Activated CD8-positive, alpha-beta T cell treated with anti-CD3 and anti-CD28 coated beads, Interleukin-2, amount 10 ng/mL, durations not matched to agents 7 days and 5 days (primary cell): ENCODE measurements at places on chromosomes 5 and 9. TPM values are rescaled to one million over a fixed set of nuclear protein-coding genes. Genes with fewer than 3 reads are reported as not detected.

- no peak for DNase-seq
Observed at GRCh38 chr9:126919193-126919592, 4.6 kb downstream of the RALGPS1 start.

- no peak for DNase-seq
Observed at GRCh38 chr9:114709636-114710035, 27.6 kb upstream of the TEX48 start.

DNA sequence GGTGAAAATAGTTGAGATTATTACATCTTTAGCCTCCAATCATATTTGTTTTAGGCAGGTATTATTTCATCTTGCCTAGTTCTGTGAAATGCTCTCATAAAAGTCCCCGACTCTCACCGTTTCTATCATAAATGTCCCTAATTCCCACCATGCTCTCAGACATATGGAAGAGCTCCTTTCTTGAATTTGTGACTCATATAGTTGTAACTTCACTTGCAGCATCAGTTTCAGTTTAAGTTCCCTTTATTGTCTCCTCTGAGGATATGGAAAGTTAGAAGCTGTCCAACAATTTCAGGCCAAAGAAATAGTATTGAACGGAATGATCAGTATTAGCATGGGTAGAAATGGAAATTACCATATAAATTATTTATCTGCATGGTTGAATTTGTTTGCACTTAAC is 187.5 kb upstream of the NR4A3 start:
- DNase-seq: no peak

GRCh38 chr5:167871091-167871490 is 420.4 kb upstream of the WWC1 start:
- no peak for DNase-seq

GRCh38 chr5:1824109-1824821 is 23.1 kb downstream of the NDUFS6 start:
- no peak for DNase-seq

DNA sequence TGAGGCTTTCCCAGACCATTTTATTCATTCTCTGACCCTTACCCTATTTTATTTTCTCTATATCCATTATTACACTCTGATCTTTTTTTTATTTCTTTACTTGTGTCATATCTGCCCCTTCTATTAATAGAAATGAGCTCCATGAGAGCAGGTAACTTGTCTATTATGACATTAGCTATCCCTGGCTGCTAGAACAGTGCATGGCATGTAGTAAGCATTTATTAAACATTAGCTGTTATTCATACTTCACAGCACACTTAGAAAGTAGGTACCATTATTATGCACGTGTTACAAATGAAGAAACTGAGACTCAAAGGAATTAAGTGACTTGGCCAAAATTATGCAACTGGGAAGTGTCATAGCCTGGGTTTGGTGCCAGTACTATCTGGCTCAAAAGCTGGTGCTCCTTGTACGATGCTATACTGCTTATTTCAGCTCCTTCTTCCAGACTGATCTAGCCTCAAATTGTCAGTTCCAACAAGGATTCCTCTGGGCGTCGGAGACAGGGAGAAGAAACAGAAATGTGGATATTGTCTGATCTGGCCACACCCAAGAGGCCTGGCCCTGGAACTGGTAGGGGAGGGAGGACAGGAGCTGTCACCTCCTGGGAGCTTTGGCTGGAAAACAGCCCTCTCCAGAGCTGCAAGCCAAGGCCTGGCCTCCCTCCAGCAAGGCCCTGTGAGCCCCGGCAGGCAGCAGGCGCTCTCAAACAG is 10.8 kb upstream of the NIPAL4 start:
- DNase-seq: no peak

DNA sequence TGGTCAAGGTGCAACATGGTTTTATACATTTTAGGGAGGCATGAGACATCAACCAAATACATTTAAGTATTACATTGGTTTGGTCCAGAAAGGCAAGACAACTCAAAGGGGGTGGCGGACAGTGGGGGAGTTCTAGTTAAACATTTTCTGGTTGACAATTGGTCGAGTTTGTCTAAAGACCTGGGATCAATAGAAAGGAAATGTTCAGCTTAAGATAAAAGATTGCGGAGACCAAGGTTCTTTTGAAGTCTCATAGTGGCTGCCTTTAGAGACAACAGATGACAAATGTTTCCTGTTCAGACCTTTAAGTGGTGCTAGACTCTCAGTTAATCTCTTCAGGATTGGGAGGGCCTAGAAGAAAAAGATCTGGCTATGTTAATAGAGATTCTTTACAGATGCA is 47.7 kb upstream of the TTC39B start:
- DNase-seq: peak; percentile 24

GRCh38 chr9:91371894-91372293 is 10.2 kb upstream of the AUH start:
- DNase-seq: no peak

DNA sequence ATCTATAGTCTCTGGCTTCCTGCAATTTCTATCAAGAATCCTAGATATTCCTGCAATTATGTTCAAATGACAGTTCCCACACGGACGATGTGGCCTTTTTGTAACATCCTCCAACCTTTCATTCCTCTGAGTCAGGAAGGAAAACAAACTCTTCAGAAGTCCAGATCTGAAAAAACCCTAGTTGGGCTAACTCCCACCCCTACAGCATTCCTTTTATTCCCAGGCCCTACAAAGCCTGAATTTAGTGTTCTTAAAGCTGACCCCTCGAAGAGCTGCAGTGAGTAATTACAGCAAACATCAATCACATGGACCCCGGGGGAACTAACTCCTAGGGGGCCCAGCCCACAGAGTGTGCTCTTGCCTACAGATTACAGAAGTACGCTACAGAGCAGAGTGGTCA is 99.7 kb downstream of the SERINC5 start:
- no peak for DNase-seq

GRCh38 chr5:121088341-121088740 is 624.2 kb downstream of the PRR16 start:
- DNase-seq: no peak

DNA sequence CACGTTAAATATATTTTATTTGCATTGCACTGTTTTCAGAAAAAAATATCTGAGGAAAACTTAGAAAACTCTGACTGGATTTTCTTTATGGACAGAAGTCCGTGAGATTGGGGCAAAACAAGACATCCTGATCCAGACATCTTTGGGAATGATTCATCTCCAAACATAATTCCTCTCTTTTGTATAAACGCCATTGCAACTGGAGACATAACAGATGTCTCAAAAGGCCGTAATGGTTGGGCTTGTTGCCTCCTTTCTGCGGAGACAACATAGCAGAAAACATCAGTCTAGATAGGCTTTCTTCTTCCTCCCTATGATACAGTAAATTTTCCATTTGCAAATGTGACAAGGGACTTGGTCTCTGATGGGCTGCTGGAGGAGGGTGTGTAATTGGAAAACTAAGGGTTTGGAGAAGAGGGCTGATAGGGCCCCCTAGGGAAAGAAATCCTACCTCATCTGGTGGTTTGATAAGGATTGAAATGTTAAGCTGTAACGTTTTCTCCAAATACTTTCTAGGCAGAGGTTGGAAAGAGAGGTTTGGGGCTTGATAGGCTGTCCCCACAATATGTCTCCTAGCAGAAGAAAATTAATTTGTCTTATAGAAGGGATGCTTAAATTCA is 631.5 kb upstream of the ST8SIA4 start:
- DNase-seq: no peak

- DNase-seq: no peak
Observed at GRCh38 chr5:180523629-180524466, 29.7 kb downstream of the CNOT6 start.

GRCh38 chr5:41154491-41154890 is 58.8 kb downstream of the C6 start:
- no peak for DNase-seq

DNA sequence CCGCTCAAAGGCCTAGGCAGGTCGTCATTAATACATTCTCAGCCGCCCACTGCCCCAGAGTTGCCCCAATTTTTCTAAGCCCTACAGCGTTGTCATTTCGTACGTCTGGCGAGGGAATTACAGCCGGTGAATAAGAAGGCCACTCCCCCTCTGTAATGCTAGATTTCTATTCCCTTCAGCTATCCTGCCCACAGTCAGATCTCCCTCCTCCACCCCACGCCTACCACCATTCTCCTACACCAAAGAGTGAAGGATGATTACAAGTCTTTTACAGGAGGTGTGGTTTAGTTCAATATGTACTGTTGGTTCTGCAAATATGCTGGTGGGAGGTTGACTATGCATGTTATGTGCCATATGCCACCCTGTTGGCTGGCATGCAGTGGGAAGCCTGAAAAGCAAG is 83.7 kb upstream of the SMIM15 start:
- DNase-seq: no peak

DNA sequence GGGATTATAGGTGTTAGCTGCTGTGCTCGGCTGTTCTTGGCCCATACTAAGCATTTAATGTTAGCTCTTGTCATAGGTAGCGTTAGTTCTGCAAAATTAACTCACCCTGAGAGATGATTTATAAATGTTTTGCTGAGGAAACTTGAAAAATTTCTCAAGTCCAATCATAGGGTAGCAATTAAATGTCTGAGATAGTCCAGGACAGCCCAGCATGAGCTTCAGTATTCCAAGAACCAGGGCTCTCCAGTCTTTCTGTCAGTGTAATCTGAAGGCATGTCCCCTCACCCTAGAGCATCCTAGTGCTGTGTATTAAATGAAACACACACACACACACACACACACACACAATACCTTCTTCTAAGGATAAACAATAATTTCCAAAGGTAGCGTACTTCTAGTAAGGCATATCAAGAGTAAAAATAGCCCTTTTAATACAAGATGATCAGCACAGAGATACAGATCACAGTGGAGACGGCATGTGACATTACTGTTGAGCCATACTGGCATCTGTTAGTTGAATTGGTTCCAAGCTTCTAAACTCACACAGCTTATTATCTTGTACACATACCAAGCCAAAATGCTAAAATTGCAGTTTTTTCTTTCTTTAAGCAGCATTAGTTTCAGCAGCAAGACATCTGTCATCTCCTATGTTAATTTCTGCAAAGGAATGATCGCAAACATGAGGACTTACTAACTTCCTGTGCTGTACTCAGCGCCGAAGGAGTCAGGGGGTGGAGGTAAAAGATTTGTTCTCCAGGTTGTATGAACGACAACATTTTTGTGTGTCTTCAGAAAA is 46.3 kb upstream of the JMY start:
- no peak for DNase-seq

DNA sequence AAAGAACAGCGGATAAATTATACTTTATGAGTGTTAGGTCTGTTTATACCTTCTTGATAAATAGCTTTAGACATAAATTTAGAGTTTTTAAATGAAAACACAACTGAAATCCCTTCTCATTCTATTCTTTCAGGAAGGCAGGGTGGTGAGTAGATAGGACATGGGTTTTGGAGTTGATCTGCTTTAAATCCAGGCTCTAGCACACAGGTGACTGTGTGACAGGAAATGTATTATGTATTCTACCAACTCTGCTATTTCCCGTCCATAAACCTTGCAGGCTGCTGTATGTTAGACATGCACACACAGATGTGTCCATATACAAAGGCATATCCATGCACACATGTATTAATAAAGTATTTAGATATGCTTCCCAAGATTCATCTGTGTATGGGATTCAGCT is 19.3 kb upstream of the CARTPT start:
- DNase-seq: no peak

DNA sequence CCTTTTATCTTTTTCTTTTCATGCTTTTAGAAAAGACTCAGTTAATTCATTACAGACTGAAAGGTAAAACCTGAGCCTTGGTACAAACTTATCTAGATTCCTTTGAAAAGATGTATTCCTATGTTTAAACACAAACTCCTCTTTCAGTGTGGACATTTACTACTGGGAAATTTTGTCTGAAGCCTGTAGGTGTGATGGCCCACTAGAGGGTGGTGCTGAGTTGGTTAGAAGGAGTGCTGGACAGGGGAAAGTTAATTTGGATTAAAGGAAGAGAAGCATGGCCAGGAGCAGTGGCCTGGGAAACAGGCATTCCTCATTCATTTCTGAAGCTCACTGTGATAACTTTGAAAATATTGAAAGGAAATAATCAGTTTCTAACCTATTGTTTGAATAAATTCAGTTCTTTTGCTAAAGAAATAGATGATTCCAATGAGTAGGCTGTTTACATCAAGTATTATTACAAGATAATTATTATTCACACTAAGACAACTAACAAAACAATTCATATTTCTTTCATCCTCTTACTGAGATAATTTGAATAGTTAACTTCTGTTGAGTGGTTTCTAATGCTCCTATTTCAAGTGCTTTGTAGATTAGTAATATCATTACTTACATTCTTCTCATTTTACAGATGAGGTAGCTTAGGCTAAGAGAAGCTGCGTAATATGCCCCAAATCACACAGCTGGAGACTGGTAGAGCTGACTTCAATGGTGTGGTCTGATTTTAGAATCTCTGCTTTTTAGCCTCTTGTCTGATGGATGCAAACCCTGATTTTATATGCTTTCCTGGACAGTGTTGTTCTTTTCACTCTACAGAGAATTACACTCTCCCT is 150.9 kb downstream of the ADGRV1 start:
- no peak for DNase-seq

Gene CCL27
- total RNA-seq: not detected

Gene CBY3
- not detected for total RNA-seq

Gene CARTPT
- not detected for total RNA-seq

Gene N4BP3
- 5.9 TPM for total RNA-seq

Gene LECT2
- total RNA-seq: not detected

Gene TMEM174
- not detected for total RNA-seq

Gene B4GALT1
- 27.8 TPM for total RNA-seq
